ENCODE measurements at places on chromosomes 12 and 14. TPM values are rescaled to one million over a fixed set of nuclear protein-coding genes. Genes with fewer than 3 reads are reported as not detected.

- DNase-seq = no peak
Measured at GRCh38 chr12:62631471-62632410, 165.1 kb downstream of the MON2 start.

GRCh38 chr14:63564318-63564717, 21.1 kb upstream of the PPP2R5E start:
- no peak for DNase-seq

The PKP2 gene
- total RNA-seq = not detected

The PLEK2 gene
- total RNA-seq = 0.57 TPM

The RITA1 gene
- total RNA-seq = 31.4 TPM

The SDR9C7 gene
- not detected for total RNA-seq

The HOXC12 gene
- not detected for total RNA-seq

The IFNG-AS1 gene
- 0.41 TPM for total RNA-seq

Measured in activated T-helper 1 cell treated with anti-CD3 and anti-CD28 coated beads, Interleukin-12 subunit alpha, Interleukin-12 subunit beta, Interleukin-2, Interleukin-4 antibody, amounts not matched to agents 30 ng/mL and 10 ng/mL and 1 ng/mL, durations not matched to agents 14 hours and 24 hours and 36 hours (primary cell).